ENCODE measurements at places on chromosomes 4 and X.

DNA sequence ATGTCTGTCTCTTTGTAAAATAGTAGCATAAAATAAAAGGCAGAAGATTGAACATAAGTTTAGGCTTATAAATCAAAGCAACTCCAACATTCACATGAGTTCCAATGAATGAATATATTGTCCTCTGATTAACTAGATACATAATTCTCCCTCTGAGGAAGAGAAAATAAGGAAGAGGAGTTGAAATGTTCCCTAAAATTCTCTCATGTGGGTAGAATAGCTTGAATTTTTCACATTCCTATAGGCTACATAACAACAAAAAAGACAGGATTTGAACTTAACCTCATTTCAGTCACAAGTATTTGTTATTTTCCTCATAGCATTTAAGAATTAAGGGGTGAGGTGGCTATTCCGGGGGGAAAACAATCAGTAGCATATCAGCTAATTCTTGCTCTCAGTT lies 462.4 kb upstream of the NDST4 start:
- no peak for DNase-seq

- no peak for DNase-seq
These were observed 493.5 kb downstream of the IL15 start for GRCh38 chr4:142129931-142130330.

GRCh38 chr4:65943076-65943475 lies 272.8 kb upstream of the EPHA5 start:
- no peak for DNase-seq

DNA sequence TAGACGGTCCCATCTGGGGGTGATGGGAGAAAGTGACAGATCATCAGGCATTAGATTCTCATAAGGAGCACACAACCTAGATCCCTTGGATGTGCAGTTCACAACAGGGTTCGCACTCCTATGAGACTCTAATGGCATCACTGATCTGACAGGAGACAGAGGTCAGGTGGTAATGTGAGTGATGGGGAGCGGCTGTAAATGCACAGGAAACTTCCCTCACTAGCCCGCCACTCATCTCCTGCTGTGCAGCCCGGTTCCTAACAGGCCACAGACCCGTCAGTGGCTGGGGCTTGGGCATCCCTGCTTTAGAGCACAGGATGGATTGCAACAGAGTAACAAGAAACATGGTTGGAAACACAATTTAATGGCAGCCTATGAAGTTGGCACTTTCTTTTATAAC lies 172.6 kb upstream of the VCX3A start:
- no peak for DNase-seq

GRCh38 chr4:56666279-56666678 lies 14.8 kb downstream of the HOPX start:
- no peak for DNase-seq

GRCh38 chr4:76388160-76388908 lies 32.6 kb downstream of the CCDC158 start:
- DNase-seq = no peak

- DNase-seq = no peak
These were observed 1112.5 kb downstream of the TECRL start for GRCh38 chr4:63296773-63297172.

DNA sequence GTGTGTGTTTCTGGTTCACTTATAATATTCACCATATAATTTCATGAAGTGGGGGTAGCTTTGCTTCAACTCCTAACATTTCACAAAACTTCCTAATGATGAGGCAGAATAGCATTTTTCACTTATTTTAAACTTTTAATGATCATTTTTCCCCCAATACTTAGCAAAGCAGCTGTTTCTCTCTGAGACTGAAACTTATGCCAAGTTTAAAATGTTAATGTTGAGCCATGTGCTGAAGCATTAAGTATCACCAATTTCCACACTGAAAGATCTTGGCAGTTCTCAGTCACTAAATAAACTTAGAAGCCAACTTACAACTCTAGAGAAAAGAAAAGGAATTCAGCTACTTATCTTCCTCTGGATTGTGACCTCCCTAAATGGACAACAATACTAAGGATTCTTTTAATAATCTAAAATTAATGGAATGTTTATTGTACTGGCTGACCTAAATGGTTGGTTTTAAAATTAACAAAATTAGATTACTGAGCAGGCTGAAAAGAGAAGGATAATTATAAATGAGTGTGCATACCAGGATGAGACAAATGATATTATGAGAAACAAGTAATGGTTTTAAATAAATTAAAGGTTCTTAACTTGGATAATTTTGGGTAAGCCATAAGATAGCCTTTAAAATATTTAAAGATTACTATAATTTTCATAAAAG lies 1429.4 kb upstream of the ADGRL3 start:
- no peak for DNase-seq

- DNase-seq = no peak
These were observed 37.6 kb downstream of the KIT start for GRCh38 chr4:54695337-54695736.

DNA sequence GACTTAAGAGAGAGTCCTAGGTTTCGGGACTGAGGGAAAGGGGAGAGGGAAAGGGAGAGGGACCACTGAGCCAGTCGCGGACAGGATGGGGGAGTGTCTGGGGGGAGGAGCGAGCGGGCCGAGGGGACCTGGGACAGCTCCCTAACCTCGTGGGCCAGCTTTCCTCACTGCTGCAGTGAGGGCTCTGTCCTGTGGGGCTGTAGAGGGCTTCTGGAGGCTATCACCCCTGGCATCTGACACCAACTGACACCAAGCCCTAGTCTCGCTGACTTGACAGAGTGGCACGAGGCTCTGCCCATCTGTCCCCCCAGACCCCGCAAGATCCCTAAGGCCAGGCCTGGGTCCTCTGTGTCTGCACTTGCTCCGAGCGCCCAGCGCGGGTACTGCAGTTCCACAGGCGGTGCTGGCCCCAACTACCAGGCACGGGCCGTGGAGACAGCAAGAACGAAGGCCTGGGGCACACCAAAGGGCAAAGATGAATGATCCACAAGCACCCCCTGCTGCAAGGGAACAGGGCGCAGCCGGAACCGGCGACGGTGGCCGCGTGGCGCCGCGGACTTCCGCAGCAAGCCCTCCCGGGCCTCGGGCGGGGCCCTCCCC lies 465 bp downstream of the HAUS7 start:
- DNase-seq = no peak

DNA sequence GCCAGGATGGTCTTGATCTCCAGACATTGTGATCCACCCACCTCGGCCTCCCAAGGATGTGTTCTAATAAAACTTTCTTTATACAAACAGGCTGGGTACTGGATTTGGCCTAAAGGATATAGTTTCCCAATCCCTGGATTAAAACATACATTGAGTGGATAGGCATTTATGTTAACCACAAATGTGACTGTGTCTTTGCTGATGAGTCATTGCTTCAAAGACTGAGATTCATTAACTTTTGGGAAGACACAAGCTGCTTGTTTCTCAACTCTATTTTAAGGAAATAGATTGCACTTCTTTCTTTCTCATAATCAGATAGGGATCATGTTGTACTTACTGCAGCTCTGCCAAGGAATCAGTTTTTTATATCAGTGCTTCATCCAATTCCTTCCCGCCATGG lies 131.3 kb upstream of the AGA start:
- no peak for DNase-seq

DNA sequence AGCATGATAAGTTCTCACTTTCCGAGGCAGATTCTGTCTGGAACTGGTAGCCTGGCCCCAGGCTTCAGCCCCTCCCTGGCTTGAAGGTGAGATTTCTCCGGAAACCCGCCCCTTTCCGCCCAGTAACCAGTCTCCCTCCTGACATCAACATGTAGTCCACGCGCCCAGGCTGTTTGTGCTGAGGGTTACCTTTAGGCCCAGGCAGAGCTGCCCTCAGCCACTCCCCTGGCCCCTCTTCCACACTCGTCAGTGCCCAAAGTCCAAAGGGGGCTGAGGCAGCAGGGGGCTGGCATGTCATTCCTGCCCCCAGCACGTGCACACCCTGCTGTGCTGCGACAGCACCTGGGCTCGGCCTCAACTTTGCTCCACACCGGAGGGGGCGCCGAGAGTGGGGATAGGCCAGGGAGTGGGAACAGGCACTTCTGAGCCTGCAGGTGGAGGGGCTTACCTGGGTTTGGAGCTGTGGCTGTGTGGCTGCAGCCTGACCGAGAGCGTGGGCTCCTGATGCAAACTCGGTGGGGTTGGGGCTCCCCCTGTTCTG lies 69.5 kb upstream of the ANK2 start:
- DNase-seq = no peak
